ENCODE measurements at places on chromosomes 1 and 21.

DNA sequence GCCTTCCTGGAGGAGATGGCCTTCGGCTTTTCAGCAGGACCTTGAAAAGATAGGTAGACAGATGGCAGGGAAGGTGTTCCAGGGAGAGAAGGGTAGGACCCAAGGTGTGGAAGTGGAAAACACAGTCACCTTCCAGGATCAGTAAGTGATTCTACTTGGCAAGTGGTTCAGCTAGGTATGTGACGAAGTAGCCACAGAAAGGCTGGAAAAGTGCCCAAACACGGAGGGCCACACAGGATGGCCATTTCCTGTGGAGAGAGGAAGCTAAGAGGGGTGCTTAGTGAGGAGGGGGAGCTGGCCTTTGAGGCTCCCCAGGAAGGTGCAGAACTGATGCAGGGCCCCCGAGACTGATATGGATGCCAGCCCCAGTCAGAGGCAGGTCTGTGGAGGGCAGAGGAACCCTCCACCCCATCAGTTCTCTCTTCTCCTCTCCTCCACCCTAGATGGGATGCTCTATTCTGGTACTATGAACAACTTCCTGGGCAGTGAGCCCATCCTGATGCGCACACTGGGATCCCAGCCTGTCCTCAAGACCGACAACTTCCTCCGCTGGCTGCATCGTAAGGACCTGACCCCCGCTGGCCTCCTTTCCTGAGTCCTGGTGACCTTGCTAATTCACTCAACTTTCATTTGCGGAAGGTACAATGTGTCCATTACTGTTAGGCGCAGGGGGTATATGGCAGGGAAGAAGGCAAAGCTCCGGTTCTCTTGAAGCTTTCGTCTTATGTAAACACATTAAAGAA lies 6.8 kb downstream of the SEMA4A start:
- no peak for DNase-seq

GRCh38 chr1:150464422-150464826 lies 22.8 kb upstream of the TARS2 start:
- DNase-seq, result peak; percentile 30

DNA sequence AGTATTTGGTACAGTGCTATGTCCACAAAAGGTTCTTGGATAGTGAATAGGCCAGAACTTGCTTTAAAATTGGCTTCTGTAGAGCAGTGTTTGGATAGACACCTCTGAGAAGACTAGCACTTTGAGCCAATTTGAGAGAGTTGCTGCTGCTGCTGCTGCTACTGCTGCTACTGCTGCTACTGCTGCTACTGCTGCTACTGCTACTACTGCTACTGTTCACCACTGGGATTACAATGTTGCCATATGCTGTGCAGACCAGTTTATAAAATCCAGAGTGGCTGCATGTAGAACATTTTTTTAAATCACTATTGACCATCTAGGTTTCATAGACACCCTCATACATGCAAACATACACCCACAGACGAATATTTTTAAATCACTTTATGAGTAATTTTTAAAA lies 15.3 kb downstream of the GORAB start:
- DNase-seq, result no peak

DNA sequence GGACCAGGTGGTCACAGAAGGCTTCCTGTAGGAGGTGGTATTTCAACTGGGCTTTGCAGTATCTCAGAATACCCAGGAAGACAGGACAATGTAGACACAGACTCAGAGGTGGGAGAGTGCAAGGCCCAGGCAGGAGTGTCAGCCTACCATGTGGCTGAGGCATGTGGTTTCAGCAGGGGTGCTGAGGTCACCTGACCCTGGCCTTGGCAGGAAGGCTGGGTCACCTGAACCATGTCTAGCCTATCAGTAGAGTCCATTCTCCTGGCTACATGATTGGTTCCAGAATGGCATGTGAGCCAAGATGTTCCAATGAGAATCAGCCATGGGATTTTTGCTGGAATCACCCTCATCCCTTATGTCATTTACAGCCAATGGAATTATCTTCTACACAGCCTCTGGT lies 169.4 kb downstream of the ACTL8 start:
- DNase-seq, result no peak

GRCh38 chr1:44628962-44629756 lies 45.1 kb downstream of the TMEM53 start:
- no peak for DNase-seq

GRCh38 chr21:25456672-25457071 lies 150.6 kb downstream of the MRPL39 start:
- DNase-seq, result no peak

DNA sequence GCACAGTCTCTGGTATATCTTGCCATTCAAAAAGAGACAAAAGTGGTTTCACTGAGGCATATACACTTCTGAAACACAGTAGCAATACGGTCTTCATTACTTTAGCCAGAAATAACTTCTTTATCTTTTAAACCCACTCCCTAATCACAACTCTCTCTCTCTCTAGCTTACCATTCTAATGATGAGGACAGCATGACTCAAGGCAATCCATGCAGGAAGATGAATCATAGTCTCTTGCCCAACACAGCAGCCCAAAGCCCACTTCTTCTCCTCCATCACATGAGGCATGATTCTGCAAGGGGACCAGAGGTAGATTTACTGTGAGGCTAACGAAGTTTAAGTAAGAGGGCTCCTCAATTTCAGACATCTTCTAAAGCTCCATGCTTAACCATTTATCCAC lies 285.0 kb upstream of the NR5A2 start:
- DNase-seq, result no peak

DNA sequence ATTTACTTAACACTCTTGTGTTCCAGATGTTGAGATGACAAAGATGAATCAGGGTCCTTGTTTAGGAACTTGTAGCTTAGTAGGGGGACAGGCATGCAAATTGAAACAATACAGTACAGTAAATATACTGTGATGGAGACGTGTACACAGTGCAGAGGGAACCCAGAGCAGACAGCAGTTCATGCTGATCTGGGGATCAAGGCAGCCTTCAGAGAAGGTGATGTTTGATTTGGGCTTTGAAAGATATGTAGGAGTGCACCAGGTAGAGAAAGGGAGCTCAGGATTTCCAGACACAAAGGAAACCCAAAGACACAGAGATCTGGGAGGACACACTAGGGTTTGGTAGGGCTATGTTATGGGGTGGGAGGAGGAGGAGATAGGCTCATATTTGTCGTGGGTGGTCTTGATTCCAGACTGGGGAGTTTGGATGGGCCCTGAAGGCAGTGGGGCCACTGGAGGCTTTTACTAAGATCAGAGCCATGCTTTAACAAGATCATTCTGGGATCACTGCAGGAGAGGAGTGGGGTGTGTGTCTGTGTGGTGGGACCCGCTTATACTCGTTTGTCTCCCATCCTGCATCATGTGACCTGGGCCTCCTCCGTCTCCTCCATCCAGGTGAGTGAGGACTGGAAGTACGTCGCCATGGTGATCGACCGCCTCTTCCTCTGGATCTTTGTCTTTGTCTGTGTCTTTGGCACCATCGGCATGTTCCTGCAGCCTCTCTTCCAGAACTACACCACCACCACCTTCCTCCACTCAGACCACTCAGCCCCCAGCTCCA lies 7.8 kb downstream of the CHRNB2 start:
- no peak for DNase-seq

- DNase-seq, result no peak
Measured at GRCh38 chr1:113223546-113223945, 150.5 kb downstream of the LRIG2 start.

GRCh38 chr1:3712573-3713535 lies 39.4 kb upstream of the CCDC27 start:
- no peak for DNase-seq

DNA sequence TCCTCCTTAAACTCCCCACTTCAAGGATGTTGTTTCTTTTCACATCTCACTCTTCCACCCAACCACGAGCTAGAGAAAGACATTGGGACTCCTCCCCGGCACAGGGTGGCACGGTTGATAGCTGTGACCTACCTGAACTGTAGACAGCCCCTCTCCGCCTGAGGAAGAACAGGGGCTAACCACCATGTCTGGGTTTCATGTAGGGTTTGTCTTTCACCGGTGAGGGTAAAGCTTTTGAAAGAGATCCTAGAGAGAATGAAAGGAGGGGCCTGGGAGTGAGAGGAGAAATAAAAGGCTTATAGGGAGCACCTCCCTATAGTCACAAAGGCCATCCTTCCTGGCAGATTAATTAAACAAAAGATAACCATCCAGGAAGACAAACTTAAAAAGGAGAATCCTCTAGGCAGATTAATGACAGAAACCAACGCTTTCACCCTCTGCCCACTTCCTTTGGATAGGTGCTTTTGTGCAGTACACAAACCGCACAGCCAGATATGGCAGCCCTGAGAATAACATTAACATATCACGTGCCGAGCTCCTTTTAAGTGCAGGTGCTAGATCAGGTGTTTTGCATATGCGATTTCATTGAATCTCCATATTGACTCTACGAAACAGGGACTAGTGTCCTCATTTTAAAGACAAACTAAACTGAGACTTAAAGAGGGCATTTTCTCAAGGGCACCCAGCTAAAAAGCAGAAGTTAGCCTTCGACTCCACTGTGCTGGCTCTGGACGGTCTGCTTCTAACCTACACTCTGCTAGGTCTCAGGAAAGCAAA lies 178.1 kb upstream of the RUNX1 start:
- DNase-seq, result no peak
